ENCODE measurements at places on chromosomes 5 and 9. TPM values are rescaled to one million over a fixed set of nuclear protein-coding genes. Genes with fewer than 3 reads are reported as not detected.

The PLPP7 gene
- polyA plus RNA-seq = 1.6 TPM

The COL23A1 gene
- not detected for polyA plus RNA-seq

The ZNF169 gene
- polyA plus RNA-seq = 1.6 TPM

The C9 gene
- not detected for polyA plus RNA-seq

The SPATA31C1 gene
- not detected for polyA plus RNA-seq

The TAF1L gene
- not detected for polyA plus RNA-seq

The ARSI gene
- polyA plus RNA-seq = not detected

The IFNK gene
- not detected for polyA plus RNA-seq

The NOP16 gene
- polyA plus RNA-seq = 26.3 TPM

The CENPK gene
- 7.4 TPM for polyA plus RNA-seq

The SLU7 gene
- 115 TPM for polyA plus RNA-seq

The PTGES2 gene
- polyA plus RNA-seq = 31.1 TPM

The C9orf43 gene
- polyA plus RNA-seq = not detected

DNA sequence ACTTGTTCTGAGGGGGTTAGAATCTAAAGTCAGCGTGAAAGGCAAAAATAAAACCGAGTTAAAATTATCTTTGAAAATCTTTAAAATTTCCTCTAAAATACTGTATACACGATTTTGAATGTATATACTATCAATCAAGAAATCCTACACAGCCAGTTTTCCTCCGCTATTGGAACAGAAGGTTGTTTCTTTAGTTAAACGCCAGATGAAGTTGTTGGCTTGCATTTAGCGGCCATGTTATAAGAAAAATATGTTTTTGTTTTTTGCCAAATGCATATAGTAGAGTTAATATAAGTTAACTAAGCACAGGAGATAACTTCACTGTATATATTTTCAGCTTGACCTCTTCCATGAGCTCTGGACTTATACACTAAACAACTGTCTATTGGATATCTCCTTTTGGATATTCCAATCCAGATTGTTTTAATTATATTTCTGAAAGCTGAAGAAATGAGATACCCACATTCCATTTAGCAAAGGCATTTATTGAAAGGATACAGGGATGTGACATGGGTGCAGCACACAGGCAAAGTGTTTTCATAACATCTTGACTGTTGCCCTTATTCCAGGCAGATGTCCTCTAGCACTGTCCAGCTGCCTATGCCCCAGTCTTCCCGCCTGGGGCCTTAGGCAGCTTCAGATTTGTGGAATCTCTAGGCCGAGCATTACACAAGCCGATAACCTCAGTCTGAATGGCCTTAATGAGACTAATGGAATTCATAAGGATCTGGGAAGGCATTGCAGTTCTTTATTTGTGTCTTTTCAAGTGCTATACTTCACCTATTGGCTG is 10.0 kb upstream of the ATG10 start:
- H3K36me3 ChIP-seq = no peaks in the 10 kb centered on the region
- no peak overlapping the region for H3K4me3 ChIP-seq

DNA sequence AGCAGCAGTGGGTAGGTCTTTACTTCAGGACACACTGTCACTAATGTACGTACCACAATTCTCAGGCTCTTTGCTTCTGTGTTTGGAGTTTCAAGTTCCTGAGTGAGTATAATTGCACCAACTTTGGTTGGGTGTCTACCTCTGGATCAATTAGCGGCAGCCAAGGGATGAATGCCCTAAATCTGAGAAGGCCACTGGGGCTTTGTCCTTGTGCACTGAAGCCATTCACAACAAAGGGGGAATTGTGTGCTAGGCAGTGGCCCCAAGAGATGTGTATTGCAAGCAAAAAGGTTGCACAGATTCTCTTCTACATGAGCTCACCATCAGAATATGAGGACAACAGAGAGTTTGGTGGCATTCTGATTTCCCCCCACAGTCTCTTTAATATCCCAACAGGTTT is 3.9 kb upstream of the PHF24 start:
- H3K4me1 ChIP-seq = no peaks in the 10 kb centered on the region
- no peak overlapping the region for H3K4me3 ChIP-seq
- no peak overlapping the region for H3K27ac ChIP-seq
- no peaks in the 10 kb centered on the region for H3K36me3 ChIP-seq
- DNase-seq = no peak

GRCh38 chr9:91725651-91726050 is 224.4 kb downstream of the ROR2 start:
- H3K27ac ChIP-seq = no peak overlapping the region
- no peaks in the 10 kb centered on the region for H3K36me3 ChIP-seq
- no peak for DNase-seq
- H3K4me1 ChIP-seq = peaks cover 8% of the 10 kb centered on the region

- H3K27ac ChIP-seq = no peak overlapping the region
- no peaks in the 10 kb centered on the region for H3K4me1 ChIP-seq
- DNase-seq = no peak
- H3K36me3 ChIP-seq = no peaks in the 10 kb centered on the region
- no peak overlapping the region for H3K4me3 ChIP-seq
These were observed 1020.2 kb downstream of the NR2F1-AS1 start for GRCh38 chr5:92560698-92561401.

GRCh38 chr5:40401284-40402006 is 278.3 kb upstream of the PTGER4 start:
- no peak overlapping the region for H3K27ac ChIP-seq
- no peaks in the 10 kb centered on the region for H3K36me3 ChIP-seq
- H3K4me1 ChIP-seq = peaks cover 17% of the 10 kb centered on the region
- no peak for DNase-seq
- H3K4me3 ChIP-seq = no peak overlapping the region

DNA sequence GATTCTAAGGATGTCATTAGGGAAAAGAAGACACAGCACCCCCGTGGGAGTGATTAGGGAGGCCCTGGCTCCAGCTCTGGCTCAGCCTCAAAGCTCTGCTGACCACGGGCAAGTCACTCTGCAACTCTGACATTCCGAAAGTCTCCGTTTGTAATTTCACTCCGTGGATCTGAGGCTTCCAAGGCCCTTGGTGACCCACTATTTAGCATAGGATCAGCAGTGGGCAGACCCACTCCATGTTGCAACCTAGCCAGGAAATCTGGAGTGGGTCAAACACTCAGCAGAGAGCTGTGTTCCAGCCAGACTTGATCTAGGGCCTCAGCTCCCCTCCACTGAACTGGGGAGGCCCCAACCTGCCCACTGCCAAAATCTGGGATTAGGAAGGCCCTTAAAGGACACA is 11.8 kb downstream of the PHF19 start:
- H3K4me1 ChIP-seq = peaks cover 11% of the 10 kb centered on the region
- H3K27me3 ChIP-seq = no peaks in the 10 kb centered on the region
- H3K27ac ChIP-seq = no peak overlapping the region

- no peaks in the 10 kb centered on the region for H3K27me3 ChIP-seq
- peaks cover 6% of the 10 kb centered on the region for H3K4me1 ChIP-seq
- H3K36me3 ChIP-seq = no peaks in the 10 kb centered on the region
- no peak overlapping the region for H3K27ac ChIP-seq
These were observed 18.4 kb upstream of the F2RL2 start for GRCh38 chr5:76641514-76642120.

DNA sequence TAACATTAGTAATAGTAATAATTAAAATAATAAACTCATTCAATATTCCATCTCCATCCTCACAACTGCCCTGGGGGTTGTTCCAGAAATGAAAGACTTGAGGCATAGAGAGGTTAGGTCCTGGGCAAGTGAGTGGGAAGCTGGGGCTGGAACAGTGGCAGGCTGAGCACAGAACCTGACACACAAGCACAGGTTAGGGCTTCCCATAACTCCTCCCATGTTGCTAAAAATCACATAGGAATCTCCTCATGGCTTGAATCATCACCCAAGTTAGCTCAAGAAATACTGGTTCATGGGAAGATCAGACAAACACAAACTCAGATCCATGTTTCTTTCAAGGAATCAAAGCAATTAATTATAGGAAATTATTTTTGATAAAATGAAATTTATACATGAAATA is 487.7 kb downstream of the SEMA5A start:
- DNase-seq = no peak
- no peak overlapping the region for H3K27ac ChIP-seq
- no peaks in the 10 kb centered on the region for H3K4me1 ChIP-seq
- no peak overlapping the region for H3K4me3 ChIP-seq
- no peaks in the 10 kb centered on the region for H3K27me3 ChIP-seq

- no peak for DNase-seq
- no peak overlapping the region for H3K4me3 ChIP-seq
- peaks cover 24% of the 10 kb centered on the region for H3K27me3 ChIP-seq
- H3K36me3 ChIP-seq = no peaks in the 10 kb centered on the region
These were observed 226.4 kb downstream of the DCP2 start for GRCh38 chr5:113202746-113203716.

DNA sequence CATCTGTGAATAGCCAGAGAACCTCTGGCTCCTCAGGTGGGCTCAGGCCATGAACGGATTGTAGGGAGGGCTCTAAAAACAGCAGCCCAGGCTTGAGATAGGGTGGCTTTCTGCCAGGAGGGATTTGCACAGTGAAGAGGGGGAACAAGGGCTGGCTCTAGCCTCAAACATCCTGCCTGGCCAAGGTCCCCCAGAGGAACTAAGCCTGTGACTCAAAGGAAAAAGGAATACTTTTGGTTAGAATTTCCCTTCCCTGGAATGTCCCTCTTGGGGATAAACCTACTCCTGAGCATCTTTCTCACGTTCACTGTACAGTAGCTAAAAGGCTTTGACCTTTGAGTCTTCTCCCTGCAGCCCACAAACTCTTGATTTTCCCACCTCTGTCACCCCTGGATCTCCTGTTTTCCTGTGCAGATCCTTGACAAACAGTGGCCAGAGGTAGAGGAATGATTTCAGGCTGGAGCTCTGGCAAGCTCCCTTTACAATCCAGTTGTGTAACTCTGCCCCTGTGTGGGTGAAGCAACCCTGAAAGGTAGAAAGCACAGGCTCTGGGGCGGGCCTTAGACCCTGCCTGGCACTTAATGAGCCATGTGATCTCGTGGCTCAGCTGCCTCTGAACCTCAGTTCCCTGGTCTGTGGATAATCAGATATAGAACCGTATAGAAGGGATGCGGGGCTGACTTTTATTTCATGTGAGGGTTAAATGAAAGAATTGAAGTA is 17.4 kb downstream of the SEC61B start:
- H3K4me1 ChIP-seq = peaks cover 30% of the 10 kb centered on the region
- no peak overlapping the region for H3K27ac ChIP-seq
- H3K27me3 ChIP-seq = no peaks in the 10 kb centered on the region
- H3K4me3 ChIP-seq = no peak overlapping the region
- DNase-seq = no peak

DNA sequence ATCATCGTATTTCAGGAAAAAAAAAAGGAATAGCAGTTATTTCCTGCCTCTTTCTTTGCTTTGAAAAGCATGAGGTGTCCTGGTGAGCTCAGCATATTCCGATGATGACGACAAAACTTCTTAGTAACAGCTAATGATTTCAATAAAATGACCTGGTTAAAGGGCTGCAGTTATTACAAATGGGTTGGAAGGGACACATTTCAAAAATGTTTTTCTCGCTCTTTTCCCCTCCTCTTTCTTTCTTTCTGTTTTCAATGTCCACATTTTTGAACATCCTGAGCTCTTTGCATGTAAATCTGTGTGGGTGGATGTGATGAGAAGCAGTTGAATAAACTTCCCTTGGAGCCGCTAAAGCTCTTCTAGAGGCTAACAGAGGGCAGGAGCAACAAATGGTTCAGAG is 186.8 kb upstream of the SLC27A6 start:
- no peak overlapping the region for H3K27ac ChIP-seq
- H3K36me3 ChIP-seq = no peaks in the 10 kb centered on the region
- H3K4me3 ChIP-seq = no peak overlapping the region
- no peak for DNase-seq
- H3K4me1 ChIP-seq = no peaks in the 10 kb centered on the region
- no peaks in the 10 kb centered on the region for H3K27me3 ChIP-seq

Data from naive B cell (primary cell).